ENCODE measurements at places on chromosomes 1 and 21.

- peak; percentile 4 for DNase-seq
Measured at GRCh38 chr1:19533626-19534025, 48.3 kb upstream of the CAPZB start.

DNA sequence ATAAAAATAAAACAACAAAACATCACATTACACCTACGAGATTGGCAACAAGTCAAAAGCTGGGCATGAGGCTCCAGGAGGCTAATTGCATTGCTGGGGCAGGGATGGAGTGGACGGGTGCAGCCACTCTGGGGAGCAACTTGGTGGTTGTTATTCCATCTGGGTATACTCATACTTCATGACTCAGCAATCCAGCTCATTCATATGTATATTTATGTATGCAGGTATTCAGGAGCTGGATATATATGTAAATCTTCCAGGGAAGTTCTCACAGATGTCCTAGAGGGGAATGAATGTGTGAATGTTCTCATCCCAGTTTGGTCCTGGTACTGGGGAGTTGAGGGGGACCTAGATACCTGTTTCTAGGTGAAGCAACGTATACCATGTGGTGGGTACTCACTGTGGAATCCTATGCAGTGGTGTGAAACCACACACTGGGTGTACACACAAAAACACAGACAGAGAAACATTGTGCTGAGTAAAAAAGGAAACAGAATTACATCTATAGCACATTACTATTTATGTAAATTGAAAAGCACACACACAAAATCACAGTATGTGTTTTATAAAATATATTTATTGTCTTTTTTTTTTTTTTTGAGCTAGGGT is 79.7 kb upstream of the RAB4A start:
- no peak for DNase-seq

DNA sequence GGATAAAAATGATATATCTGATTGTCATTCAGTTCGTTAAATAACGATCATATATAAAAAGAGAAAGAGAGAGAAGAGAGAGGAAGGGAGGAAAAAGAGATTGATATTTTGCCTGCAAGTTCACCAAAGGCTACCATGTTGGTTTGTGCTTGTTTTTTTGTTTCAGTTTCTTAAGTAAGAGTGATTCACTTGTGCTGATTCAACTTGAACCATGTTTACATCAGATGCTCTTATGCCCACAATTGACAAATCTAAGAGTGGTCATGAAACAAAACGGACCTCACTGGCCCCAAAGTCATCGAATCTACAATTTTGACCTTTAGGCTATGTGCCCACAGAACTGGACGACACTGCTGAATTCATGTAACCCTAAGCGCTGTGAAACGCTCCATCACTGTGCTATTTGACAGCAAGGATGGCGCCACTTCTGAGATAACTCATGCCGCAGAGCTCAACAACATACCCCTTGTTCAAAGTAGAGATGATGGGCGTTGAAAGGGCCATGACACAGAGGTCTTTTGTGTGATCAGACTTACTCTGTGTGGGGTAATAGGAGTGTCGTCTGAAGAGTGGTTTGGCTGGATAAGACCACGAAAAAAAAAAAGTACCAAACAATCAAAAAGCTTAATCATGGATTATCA is 481.4 kb downstream of the SETD4 start:
- no peak for DNase-seq

DNA sequence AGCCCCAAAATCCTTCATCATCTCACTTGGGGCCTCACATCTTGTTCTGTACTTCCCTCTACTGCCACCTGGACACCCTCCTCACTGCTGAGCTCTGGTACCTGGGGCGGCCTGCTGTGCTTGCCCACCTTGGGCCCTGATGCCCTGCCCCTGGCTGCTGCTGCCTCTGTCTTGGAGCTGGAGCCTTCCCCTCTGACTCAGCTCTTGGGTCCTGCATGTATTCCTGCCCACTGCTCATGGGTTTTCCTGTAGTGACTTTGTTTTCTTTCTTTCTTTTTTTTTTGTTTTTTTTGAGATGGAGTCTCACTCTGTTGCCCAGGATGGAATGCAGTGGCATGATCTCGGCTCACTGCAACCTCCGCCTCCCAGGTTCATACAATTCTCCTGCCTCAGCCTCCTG is 37.5 kb downstream of the TRAPPC10 start:
- DNase-seq: no peak

DNA sequence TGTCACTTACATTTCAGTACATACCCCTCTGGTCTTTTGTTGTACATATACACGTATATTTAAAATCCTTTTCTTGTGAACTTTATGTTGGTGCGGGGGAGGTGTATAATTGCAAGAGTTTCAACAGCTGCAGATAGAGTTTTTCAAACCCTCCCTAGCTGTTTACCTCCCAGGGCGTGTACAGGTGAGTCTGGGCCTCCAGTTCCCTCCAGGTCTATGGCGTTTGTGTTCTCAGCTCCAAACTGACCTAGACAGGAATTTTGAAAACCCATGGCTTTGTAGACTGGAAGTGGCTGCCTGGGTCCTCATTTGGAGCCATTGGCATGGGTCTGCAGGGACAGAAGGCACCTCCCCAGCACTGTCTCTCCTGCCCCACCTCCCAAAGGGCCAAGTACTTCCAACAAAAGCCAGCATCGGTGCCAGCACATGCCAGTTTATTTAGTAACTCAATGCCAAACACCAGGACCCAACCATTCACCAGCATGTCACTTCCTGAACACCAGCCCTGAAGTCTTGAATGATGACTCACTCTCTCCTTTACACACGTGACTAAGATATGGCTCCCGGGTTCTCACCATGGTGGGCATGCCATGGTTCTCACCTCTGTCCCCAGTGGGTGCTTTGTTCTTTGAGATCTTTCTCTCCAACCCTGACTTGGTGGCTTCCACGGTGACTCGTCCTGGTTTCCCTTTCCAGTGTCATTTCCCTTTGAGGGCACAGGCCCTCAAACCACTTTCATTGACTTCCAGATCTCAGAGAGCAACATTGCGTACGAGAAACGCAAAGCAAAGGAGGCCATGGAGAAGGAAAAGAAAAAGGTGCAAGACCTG is 57.3 kb upstream of the EFHD2 start:
- DNase-seq: peak; percentile 9

DNA sequence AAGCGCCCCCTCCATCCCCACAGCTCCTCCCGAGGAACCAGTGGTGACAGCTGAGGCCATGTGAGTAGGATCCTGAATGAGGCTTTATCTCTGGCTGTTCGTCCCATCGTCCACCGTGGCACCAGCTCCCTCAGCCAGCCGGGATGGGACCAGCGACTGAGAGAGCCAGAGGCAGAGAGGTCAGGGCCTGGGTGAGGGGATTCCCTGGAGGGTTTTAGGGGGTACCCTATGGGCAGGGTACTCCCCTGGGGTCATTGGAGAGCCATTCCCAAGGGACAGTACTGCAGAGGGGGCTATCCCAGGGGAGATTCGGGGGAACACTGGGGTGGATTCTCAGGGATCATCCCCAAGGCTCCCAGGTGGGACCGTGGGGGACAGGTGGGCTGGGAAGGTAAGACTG is 2.4 kb downstream of the TMEM125 start:
- no peak for DNase-seq

DNA sequence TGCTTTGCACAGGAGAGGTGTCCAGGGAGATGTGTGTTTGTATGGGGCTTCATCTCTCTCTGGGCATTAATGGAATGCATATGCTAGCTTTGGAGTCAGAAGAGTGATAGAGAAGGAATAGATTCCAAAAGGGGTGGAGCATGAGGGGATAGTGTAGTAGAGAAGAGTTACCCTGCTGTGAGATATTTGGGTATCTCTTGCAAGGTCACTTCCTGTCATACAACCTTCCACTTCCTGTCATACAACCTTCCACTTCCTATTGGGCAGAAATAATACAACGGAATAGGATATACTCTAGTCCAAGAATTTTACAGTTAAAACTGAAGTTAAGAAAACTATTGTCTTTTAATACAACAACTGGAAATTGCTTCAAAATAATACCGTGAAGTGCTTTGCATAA is 351.8 kb upstream of the FMN2 start:
- DNase-seq: no peak

GRCh38 chr1:87292684-87293493 is 35.8 kb upstream of the LMO4 start:
- DNase-seq: peak; percentile 38

DNA sequence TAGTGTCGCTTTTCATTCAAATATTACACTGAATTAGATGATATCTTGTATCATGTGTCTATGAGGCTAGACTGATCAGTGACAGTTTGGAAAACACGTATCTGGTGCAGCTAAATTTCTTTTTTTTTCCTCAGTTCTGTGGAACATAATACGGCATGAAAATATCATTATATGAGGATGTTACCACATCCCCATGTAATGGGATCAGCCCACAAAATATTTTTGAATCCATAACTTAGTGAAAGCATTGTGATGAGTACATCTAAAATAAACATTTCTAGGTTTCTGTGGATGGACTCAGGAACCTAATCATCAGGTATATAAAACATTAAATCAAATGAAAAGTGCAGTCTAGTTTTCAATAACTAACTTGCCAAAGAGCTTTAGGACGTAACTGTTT is 356.3 kb downstream of the USP25 start:
- no peak for DNase-seq

All from CD4-positive, alpha-beta T cell treated with Interferon gamma for 1 hour (primary cell).